ENCODE measurements at places on chromosomes 6 and 20.

- DNase-seq: no peak
These were observed 58.5 kb downstream of the CDK19 start for GRCh38 chr6:110756817-110757216.

DNA sequence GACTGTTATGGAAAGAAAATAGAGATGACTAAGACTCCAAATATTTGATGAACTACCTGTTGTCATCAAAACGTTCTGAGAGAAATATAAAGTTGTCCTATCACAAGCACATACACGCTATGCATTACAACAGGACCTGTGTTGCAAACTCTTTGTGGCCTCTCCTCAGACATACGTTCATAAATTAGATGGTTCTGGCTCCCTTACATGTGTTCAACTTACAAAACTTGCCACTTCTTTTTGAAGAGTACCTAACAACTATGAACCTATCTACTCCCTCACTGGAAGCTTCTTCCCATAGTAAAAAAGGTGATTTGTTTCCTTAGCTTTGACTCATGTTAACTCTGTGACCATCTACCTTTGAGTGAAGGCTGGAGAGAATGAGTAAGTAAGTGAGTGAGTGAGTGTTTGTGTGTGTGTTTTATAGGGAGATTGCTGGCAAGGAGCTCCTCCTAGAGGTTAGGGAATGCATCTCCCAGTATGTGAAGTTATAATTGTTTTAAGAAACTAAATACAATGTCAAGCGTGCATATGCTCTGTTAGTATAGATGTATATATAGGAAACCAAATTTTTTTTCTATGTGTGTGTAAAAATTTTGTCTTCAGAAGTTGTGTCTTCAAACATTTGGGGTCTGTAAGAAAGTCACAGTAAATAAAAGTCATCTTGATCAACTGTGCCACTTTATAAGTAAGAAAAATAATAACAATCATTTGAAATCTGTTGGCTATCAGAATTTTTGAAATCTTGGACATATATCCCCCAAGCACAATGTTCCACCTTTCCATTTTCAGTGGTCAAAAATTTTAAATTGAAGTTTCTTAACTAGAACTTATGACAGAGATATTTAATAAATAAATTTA, 1211.1 kb upstream of the GJE1 start:
- DNase-seq: no peak

GRCh38 chr20:49297605-49298530, 20.0 kb upstream of the ZNFX1 start:
- no peak for DNase-seq

- peak; percentile 33 for DNase-seq
These were observed 5.3 kb upstream of the COL12A1 start for GRCh38 chr6:75210885-75211739.

- DNase-seq: no peak
These were observed 78.0 kb upstream of the AGPAT4 start for GRCh38 chr6:161351858-161352257.

GRCh38 chr6:12851123-12851695, 134.6 kb downstream of the PHACTR1 start:
- no peak for DNase-seq

DNA sequence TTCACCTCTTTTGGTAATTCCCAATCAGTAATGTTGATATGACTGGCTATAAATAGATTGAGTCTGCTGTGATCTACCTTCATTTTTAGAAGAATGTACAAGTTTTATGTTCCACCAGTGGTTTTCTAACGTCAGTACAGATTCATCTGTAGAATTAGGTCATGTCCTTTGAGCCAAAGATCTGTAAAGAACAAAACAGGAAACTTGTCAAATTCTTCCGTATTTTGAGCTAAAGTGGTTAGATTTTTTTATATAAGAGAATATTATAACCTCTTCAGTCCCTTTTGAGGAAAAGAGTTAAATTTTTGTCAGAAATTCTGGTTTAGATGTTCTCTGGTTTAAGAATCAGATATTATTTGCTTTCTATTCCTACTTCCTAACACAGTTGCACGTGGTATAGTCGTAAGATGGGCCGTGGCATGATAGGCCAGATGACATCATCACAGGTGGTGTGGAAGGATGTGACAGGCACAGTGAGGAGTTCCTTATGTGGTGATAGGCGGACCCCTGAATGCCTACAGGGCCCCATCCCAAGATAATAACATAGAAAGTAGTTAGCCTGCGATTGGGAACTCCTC, 62.3 kb downstream of the SNX9 start:
- DNase-seq: no peak

GRCh38 chr6:80366714-80367113, 260.2 kb downstream of the BCKDHB start:
- no peak for DNase-seq

DNA sequence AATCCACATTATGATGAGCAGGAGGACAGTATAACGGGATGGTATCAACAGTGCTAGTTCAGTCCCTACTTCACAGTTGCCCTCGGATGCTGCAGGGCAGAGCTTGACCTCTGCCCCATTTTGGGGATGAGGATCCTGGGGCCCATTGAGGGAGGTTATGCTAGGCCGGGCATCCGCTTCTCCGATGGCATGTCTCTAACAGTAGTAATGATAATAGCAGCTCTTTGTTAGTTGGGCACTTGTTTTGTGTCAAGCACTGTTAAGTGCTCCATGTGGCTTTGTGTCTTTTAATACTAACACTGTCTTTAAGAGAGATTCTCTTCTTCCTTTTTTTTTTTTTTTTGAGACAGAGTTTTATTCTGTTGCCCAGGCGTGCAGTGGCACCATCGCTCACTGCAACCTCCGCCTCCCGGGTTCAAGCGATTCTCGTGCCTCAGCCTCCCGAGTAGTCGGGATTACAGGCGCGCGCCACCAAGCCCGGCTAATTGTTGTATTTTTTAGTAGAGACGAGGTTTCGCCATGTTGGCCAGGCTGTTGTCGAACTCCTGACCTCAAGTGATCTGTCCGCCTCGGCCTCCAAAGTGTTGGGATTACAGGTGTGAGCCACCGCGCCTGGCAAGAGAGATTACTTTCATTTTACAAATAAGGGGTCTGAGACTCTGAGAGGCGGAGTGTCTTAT, 1.1 kb downstream of the MAPRE1 start:
- no peak for DNase-seq

GRCh38 chr6:121540210-121540609, 104.8 kb downstream of the GJA1 start:
- no peak for DNase-seq

DNA sequence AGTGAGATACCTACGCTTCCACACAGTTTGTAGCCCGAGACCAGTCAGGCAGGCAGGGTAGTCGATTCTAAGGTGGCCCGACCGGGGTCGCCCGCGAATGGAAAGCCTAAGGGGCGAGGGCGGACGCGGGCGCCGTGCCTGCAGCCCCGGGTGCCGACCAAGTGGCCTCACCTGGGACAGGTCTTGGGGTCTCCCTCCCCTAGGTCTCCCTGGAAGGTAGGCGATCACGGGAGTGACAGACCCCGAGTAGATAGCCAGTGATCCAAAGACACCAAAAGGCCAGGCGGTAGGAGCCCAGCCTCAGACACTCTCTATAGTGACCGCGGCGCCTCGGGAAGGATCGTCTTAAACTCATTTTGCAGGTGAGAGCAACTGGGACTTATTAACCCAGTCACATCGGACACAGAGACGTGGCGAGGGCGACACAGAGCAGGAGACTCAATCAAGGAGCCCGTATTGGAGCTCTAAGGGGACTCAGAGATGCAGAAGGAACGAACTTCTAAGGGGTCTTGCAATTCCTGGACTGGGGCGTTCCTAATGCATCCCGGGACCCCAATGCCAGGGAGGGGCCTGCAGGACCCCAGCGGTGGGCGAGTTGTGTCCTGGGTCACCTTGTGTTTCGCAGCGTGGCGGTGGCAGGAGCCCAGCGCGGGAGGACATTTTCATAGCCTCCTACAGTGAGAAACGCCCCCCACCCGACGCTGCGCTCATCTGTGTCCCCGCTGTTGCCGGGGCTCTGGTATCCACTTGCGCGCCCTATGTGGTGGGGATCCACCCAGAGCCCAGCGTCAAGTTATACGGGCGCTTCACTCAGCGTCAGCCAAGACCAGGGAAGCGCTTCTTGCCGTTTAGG, 2.1 kb upstream of the VSX1 start:
- no peak for DNase-seq

- DNase-seq: no peak
These were observed 236.2 kb downstream of the SLC24A3 start for GRCh38 chr20:19448632-19449031.

- no peak for DNase-seq
These were observed 37.7 kb downstream of the MAP3K4 start for GRCh38 chr6:161029195-161029809.

DNA sequence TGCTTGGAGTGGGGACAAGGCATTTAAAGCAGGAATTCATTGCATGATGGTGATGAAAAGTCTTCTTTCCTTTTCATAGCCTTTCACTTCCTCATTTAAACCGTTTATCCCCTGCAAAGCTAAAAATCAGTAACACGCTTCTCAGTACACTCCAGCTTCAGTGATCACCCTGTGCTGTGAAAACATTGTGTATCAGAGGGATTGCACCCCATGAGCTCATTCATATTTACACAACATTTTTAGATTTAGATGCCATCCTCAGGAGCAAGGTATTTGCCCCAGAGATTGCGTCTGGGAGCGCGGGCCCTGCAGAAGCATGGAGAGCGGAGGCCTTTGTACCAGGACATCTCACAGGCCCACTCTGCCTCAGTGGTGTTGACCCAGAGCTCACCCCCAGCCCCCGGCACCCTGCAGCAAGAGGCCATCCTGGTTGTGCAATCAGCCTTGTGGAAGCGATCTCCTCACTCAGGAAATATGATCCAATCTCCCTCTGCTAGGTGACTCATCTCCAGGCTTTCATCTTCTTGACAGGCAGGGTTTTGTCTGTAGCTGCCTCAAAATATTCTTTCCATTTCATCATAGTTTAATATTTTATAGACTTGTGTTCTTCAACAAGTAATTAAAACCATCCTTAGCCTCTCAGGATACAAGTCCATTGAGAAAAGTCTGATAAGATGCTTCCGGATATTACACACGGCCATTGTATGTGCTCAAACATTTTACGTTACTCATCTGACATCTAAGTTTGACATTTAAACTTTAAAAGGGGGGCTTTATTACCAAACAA, 38.9 kb upstream of the THBS2 start:
- no peak for DNase-seq

- DNase-seq: peak; percentile 15
These were observed 665 bp downstream of the RRAGD start for GRCh38 chr6:89411145-89412070.

DNA sequence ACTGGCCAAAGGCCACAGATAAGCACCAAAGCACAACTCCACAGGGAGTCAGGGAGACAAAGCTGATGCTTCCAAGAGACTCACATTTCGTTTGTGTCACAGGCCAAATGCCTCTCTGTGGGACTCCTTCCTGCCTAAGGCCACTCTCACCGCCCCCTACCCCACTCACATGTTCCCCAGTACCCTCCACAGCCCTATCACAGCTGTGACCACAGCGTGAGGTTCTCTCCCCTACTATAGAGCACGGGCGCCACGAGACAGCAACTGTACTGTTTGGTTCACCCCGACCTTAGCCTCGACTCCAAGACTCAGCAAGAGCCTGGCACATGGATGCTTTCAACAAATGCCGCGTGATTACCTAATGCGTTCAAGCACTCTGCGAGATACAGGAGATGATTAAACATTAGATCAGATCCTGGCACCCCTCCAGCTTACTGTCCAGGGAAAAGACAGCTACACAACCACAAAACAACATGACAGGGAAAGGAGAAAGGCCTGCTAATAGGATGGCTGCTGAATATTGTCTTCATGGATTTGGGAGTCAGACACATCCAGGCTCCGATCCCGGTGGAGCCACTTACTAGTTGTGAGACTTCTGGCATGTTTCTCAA, 105.5 kb downstream of the AGPAT4 start:
- no peak for DNase-seq

- DNase-seq: no peak
These were observed 3.6 kb upstream of the PHF1 start for GRCh38 chr6:33407132-33407718.

GRCh38 chr20:7585126-7585679, 355.1 kb downstream of the HAO1 start:
- no peak for DNase-seq

DNA sequence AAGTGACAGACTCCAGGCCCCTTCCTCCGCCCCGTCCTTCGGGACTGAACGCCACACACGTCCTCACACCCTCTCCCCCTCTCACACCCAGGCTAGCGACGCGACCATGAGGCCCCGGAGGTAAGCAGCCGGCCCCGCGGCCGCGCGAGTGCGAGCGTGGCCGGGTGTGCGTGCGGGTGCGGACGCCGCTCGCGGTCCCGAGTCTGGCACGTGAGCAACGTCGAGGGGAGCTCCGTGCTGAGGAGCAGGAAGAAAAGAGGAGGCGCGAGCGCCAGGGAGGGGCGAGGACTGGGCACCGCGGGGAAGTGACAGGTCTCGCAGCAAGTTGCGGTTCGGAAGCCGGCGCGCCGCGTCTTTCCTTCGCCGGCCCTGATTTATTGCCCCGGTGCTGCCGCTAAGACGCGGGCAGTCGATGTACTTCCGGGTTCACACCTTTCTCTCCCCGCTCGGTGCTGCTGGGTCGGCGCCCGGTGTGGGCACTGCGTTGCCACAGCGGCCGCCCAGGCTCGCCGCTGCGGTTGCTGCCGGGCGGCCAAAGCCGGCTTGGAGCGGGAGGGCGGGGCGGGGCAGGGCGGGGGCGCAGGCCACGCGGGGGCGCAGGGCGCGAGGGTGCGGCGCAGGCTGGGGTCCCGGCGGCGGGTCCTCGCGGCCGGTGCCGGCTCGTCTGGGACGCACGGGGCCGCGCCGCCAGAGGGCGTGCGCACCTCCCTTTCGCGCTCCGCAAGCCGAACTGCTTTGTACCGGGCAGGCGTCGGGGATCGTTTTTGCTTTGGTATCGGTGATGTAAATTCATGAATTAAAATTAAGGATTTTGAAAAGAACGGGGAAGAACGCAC, 15.8 kb upstream of the LIN28B start:
- peak; percentile 46 for DNase-seq

- no peak for DNase-seq
These were observed 9.8 kb downstream of the ZBP1 start for GRCh38 chr20:57610261-57610952.

GRCh38 chr20:10893321-10893720, 219.5 kb upstream of the JAG1 start:
- no peak for DNase-seq

GRCh38 chr6:39572661-39573340, 152.4 kb downstream of the KIF6 start:
- no peak for DNase-seq

- no peak for DNase-seq
These were observed 246.1 kb upstream of the AFDN start for GRCh38 chr6:167580619-167580911.

GRCh38 chr6:130978660-130979396, 84.2 kb downstream of the EPB41L2 start:
- DNase-seq: no peak

GRCh38 chr6:159919800-159920199, 29.0 kb downstream of the MAS1 start:
- no peak for DNase-seq

Data from NCI-H187 (cell line).